Activated CD4-positive, alpha-beta T cell treated with anti-CD3 and anti-CD28 coated beads, Interleukin-2, amount 50 U/mL, for 4 hours (primary cell): ENCODE measurements at places on chromosomes 7 and 10.

- no peak for DNase-seq
These were observed 595.5 kb downstream of the INHBA start for GRCh38 chr7:41107330-41107937.

- DNase-seq, result no peak
These were observed 4.7 kb upstream of the LOXL4 start for GRCh38 chr10:98272656-98273055.

GRCh38 chr10:119441151-119441821 is 101.2 kb downstream of the RGS10 start:
- DNase-seq, result no peak

- no peak for DNase-seq
These were observed 218.2 kb downstream of the ZNF248 start for GRCh38 chr10:37639200-37639599.

DNA sequence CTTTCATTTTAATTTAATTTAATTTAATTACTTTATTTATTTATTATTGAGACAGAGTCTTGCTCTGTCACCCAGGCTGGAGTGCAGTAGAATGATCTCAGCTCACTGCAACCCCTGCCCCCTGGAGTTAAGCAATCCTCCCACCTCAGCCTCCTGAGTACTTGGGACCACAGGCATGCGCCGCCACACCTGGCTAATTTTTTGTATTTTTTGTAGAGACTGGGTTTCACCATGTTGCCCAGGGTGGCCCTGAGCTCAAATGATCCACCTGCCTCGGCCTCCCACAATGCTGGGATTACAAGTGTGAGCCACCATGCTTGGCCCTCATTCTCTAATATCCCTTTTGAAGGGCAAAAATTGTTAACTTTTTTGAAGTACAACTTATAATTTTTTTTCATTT is 92.9 kb downstream of the XRCC2 start:
- no peak for DNase-seq

DNA sequence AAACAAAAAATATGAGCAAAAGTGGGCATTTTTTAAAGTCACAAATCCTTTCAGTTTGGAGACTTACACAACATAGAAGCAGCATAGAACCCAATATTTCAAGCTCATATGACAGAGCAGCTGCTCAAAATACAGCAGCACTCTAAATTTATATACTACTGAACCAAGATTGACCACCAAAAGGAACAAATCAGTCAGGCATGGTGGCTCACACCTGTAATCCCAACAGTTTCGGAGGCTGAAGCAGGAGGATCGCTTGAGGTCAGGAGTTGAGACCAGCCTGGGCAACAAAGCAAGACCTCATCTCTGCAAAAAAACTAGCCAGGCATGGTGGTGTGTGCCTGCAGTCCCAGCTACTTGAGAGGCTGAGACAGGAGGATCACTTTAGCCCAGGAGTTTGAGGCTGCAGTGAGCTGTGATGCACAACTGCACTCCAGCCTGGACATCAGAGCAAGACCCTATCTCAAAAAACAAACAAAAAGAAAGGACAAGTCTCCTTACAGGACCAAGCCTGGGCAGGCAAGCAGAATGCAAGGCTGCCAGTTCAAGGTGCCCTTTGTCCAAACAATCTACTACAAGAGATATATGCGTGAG is 40.0 kb downstream of the PARD3 start:
- DNase-seq, result no peak
